BJ (cell line): ENCODE measurements at places on chromosomes 4 and X.

DNA sequence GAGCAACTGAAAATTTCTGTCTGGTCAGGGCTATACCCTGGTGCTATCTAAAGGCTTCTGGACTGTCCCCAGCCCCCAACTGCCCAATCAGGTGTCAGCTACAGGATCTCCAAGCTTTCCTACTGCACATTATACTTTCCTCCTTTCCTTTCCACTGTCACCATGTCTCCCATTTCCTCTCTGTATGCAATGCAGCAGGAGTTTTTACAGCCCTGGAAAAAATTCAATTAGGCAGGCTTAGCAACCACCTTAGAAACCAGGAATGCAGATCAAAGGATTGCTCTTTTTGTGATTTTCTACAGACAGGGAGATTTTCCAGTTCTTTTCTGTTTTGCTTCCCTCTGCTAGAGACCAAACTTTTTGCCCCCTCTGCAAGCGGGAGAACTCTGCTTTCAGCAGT is 6.0 kb upstream of the NAF1 start:
- no peak for DNase-seq

- DNase-seq: no peak
Measured at GRCh38 chrX:71606536-71607216, 11.6 kb downstream of the CXCR3 start.

DNA sequence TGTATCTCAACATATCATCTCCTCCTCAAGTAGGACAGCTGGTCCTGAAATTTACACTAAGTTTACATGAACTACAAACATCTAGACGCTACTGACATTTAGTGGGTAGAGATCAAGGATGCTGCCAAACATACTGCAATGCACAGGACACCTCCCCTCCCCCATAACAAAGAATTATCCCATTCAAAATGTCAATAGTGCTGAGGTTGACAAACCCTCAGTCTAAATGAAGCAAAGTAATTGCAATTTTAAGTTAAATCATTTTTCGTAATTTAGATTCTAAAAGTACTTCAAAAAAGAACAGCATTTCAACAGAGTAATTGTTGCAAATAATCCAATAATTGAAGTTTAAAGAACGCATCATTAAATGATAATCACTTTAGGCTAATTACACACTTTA is 1.2 kb downstream of the PRMT9 start:
- DNase-seq: no peak

DNA sequence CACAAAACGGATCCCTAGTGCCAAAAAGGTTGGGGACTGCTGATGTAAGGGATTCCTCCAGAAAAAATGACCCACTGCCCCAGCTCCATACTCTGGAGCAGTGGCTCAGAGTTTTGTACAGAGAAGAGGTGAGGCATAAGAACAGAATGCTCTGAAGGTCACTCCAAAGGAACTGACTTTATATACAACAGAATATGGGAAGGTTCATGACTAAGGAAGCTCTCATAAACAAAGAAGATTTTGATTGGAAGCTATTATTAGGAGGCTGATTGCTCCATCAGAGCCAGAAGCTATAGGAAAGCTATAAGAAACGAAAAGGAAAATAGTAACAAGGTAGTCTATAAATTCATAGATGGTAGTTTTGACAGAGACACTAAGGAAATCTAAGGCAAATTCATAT is 203.1 kb downstream of the SLC7A11 start:
- DNase-seq: no peak

DNA sequence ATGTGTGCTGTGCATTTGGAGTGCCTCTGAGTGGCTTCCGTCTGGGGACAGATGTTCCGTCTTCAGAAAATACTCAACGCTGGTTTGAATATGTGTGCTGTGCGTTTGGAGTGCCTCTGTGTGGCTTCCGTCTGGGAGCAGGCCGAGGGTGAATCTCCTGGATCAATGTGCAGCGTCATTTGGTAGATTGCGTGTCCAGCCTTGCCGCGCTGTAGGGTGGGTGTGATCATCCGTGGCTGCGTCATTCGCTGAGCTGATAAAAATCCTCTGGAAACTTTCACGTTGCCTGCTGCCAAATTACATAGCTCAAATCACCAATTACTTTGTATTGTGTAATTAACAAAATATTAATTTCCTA is 12.1 kb downstream of the UVSSA start:
- no peak for DNase-seq

DNA sequence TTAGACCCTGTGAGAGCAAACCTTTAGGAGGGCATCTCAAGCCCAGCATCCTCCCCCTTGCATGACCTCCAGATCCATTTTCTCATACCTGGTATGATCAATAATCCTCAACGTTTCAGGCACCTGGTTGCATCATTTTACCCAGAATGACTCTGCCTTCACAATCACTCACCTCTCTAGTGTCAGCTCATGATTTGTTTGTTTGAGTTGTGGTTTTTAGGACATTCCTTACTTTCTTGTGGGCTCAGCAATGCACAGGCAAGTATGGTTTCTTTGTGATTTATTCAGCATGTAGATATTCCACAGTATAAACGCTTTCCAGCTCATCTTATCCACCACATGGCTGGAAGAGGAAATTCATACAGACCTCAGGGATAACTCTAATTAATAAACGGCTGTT is 93.6 kb upstream of the CPEB2 start:
- no peak for DNase-seq

DNA sequence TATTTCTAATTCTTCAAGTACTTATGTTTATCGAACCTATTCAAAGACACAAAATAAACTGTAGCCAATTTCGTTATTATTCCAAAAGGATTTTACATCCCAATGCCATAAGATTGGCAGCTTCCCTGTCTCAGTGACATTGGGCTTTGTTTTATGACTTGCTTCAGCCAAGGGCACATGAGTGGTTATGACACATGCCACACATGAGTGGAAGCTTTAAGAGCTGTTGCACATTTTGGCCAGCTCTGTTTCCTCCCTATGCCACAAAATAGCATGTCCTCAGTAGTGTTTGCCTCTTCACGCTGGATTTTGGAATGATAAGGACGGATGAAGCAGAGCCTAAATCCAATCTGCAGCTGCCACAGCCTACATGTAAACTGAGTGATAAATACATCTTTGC is 21.9 kb downstream of the SEC24D start:
- DNase-seq: no peak

GRCh38 chr4:145934434-145935047 is 4.1 kb downstream of the ZNF827 start:
- DNase-seq: no peak

GRCh38 chrX:136584545-136584944 is 52.5 kb downstream of the VGLL1 start:
- DNase-seq: no peak

- no peak for DNase-seq
Measured at GRCh38 chrX:68180579-68180978, 252.7 kb downstream of the OPHN1 start.

DNA sequence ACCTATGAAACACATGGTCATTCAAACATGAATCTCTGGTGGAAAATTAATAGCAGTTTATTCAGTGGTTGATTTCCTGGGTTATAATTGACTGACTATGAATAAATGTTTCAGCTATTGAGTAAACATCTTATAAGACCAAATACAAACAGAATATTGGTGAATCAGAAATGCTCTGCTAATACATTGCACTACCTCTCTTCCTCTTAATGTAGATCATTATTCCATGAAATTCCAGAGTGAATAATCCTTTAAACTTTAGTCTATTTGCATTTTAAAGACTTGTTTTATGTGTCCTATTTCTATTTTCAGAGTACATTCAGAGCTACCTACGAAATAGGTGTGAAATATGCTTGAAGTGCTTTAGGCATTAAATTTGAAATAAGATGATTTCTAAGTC is 715.4 kb downstream of the ADGRL3 start:
- no peak for DNase-seq

GRCh38 chr4:79030973-79031372 is 91.7 kb upstream of the PAQR3 start:
- DNase-seq: no peak

GRCh38 chrX:129961180-129962083 is 21.0 kb upstream of the BCORL1 start:
- no peak for DNase-seq

DNA sequence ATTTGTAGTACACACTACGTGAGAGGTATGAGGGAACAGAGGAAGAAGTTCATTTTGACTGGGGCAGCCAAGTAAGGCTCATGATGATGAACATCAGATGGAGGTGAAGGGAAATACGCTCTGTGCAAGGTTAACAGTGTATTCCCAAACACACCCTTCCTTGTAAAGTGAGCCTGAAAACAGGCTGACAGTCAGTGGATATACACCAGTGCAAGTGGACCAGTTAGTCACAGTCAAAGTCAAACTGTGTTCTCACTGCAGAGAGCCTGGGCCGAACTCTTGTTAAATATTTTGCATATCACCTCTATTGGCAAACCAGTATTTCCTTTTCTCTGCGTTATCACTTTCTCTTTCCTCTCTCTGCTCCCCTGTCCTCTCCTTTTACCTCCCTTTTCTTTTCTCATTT is 23.4 kb upstream of the RHOH start:
- DNase-seq: no peak

- DNase-seq: no peak
Measured at GRCh38 chr4:38060829-38061431, 100.7 kb downstream of the PTTG2 start.

GRCh38 chr4:71195924-71196323 is 142.9 kb upstream of the SLC4A4 start:
- DNase-seq: peak; percentile 35

GRCh38 chr4:107546638-107547037 is 173.4 kb downstream of the PAPSS1 start:
- no peak for DNase-seq

DNA sequence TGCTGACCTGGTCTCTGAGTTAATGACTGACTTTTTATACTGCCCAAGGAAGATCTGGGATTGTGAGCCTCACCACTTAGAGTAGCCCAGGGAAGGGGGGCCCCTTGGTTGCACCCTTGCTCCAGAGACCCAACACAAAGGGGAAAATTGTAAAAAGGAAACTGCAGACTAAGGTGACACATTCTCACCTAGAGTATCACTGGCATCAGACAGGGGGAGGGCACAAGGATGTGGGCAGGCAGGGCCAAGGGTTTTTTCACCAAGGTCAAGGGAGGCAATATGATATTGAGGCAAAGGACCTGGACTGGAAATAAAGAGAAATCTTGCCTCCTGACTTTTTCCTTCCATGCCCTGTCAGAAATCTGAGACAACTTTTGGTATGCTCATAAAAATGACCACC is 386.2 kb upstream of the FGF16 start:
- DNase-seq: no peak

- DNase-seq: no peak
Measured at GRCh38 chrX:13077168-13077567, 32.7 kb upstream of the FAM9C start.

DNA sequence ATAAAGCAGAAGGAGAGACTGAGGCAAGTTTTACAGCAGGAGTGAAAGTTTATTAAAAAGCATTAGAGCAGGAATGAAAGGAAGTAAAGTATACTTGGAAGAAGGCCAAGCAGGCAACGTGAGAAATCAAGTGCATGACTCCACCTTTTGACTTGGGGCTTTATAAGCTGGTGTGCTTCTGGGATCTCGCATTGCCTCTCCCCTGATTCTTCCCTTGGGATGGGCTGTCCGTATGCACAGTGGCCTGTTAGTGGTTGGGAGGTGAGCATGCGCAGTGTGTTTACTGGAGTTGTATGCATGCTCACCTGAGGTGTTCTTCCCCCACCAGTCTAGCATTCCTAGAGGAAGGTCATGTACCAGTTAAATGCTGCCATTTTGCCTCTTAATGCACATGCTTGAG is 29.1 kb upstream of the C1QTNF7 start:
- no peak for DNase-seq

DNA sequence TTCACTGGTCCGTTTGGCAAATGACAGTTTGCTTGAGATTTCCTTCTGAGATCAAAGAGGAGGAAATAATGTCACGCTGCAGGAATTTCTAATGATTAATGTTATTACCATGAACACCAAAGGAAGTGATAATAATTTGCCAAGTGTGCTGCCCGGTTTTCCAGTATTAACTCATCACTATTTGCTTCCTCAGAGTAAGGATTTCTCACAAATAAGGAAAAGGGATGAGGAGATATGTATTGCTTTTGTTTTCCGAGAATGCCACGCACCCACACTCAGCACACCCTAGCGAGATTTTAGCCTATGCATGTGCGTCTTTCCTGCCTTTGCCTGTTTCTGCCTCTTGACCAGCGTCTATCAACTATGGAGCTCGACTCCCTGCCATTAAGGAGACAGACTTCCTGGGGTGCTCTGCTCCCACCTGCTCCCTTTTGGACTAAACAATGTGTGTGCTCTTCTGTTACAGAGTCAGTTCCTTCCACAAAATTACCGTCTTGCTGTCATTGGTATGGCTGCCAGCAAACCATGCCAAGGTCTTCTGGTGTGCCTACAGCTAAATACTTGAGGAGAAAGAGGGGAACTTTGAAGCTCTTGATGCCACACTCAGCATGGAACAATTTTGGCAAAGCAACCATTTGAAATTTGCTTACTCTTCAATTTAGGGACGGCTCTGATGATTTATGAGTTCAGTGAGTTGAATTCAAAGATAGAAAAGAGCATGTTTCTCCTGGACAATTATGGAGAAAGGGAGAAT is 393.1 kb upstream of the ZFP42 start:
- peak; percentile 36 for DNase-seq

DNA sequence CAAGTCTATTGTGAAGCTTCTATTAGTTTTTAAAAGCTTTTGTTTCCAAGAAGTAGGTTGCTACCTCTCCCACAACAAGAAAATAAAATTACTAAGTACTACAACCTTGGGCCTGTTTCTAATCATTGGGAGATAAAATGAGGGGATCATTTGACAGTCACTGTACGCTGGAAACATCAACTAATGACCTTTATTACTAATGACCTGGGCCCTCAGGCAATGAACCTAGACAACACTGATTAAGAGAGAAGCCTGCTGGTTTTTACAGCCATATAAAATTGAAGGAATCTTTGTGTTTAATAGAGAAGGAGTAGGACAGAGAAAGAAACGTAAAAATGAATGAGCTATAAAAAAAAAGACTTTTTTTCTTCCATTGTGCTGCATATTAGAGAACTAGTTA is 1000.9 kb downstream of the STPG2 start:
- DNase-seq: no peak

- no peak for DNase-seq
Measured at GRCh38 chr4:88185906-88186305, 27.5 kb upstream of the ABCG2 start.

DNA sequence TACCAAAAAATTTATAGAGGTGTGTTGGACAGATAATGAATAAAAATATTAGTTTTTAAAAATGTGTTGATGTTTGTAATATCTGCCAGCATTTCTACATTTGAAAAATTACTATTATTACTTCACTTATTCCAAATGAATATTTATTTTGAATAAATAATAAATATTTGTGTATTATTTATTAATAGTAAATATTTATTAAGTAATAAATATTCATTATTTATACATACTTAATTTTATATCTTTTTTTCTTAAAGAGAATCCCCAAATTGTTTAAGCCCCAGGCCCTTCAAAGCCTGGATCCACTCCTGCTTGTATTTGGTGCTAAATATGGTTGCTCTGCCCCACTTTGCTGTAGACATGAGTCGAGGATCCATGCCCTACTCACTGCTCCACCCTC is 60.5 kb upstream of the HOPX start:
- DNase-seq: no peak

- no peak for DNase-seq
Measured at GRCh38 chr4:80216100-80216761, 18.9 kb downstream of the PRDM8 start.
